ENCODE measurements at places on chromosomes 5 and 9.

GRCh38 chr5:33639474-33639873 is 198.7 kb downstream of the TARS1 start:
- DNase-seq, result no peak

DNA sequence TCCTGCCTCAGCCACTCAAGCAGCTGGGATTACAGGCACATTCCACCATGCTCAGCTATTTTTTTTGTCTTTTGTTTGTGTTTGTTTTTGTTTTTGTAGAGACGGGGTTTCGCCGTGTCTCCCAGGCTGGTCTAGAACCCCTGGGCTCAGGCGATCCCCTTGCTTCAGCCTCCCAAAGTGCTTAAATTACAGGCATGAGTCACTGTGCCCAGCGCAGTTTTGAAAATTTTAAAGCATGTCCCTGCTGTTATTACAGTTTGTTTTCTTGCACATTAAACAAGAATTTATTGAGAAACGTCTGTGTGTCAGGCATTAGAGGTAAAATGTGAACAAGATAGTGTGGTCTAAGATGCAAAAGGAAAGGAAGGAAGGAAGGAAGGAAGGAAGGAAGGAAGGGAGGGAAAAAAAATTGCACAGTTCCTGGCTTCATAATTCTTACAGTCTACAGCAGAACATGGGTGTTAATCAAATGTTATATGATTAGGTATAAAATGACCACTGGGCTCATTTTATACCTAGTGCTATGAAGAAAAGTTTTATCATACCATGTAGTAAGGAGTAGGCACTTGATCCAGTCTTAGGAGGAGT is 205.4 kb downstream of the SNX18 start:
- DNase-seq, result no peak

DNA sequence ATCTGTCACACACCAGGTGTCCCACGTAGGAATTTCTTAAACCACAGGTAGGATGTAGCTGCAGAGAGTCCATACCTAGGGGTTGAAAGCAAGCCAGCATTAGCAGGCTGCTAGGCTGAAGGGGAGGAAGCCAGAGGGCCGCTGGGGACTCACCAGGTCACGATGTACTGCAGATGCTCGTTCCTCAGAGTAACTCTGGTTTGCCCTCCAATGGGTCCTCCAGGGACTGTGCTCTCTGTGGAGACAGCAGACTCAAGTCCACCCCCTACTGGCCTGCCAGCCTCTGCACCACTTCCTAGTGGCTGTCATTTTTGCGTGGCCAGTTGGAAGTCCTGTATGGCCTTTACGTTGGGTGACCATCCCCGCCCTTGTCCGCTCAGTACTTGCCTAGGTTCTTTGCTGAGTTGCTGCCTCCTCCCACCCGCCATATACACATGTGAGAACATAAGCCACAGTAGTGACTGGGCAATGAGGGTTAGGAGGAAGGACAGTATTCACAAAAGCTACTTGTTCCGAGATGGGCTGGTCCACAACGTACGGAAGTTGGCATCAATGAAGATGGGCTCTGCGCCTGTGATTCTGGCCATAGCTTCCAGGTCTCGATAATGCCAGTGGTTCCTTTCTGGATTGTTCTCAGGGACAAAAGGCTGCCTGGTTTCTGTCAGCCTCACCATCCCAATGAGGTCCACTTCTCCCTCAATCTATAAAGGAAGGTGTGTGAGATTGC is 4.1 kb downstream of the RPL7A start:
- no peak for DNase-seq

- no peak for DNase-seq
These were observed 241.4 kb downstream of the PBX3 start for GRCh38 chr9:125988479-125989050.

DNA sequence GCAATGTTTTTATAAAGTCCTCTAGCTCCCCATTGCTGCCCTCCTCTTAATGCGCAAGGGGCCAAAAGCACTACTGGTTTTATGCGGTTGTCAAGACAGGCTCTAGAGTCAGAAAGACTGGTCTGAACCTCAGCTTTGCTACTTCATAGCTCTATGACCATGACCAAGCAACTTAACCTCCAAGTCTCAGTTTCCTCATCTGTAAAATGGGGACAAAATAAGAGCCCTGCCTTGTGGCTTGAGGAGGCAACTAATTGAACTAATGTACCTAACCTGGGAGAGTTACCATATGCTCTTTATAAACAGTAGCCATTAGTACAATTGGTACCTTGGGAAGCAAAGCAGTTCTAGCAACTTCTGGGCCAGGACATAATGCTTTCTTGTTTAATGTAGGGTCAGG is 36.5 kb downstream of the ANXA6 start:
- no peak for DNase-seq

GRCh38 chr5:114311968-114312367 is 49.9 kb upstream of the KCNN2 start:
- DNase-seq, result no peak

GRCh38 chr5:98415663-98416062 is 357.8 kb upstream of the RGMB start:
- no peak for DNase-seq

DNA sequence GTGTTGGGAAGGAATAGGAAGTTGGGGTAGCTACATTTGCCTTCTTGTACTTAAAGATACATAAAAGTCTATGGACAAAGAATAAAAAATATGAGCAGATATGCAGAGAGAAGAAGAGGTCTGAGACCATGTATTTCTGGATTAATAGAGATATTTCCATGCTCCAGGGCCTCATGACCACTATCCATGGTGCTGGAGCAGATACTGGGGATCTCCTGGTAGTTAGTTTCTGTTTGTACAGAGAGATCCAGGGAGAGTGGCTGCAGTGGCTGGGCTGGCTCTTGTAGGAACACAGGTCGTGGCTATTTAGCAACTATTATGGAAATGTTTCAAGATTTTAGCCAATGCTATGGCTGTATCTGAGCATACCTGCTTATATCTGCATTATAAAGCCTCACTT is 184.2 kb upstream of the TMEM161B start:
- no peak for DNase-seq

GRCh38 chr9:36827593-36827992 is 206.5 kb downstream of the PAX5 start:
- no peak for DNase-seq

GRCh38 chr5:144468571-144468970 is 297.9 kb downstream of the KCTD16 start:
- no peak for DNase-seq

DNA sequence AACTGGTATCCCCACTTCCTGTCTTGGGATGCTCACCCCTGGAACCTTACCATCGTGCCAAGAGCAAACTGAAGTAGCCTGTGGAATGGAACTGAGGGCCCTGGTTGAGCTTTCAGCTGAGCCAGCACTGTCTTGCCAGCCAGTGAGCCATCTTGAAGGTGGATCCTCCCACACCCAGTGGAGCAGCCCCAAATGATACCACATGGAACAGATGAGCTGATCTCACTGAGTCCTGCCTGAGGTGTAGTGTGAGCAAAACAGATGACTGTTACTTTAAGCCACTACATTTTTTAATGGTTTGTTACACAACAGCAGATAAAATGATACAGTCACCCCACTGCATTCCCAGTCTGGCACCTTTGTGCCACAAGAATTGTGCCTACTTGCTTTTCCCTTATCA is 2.2 kb upstream of the PCYOX1L start:
- no peak for DNase-seq

- DNase-seq, result no peak
These were observed 221.0 kb upstream of the KLF4 start for GRCh38 chr9:107710546-107710945.

GRCh38 chr5:72949481-72949880 is 6.4 kb upstream of the FCHO2 start:
- DNase-seq, result no peak

GRCh38 chr5:169694091-169694625 is 57.1 kb downstream of the DOCK2 start:
- no peak for DNase-seq

- DNase-seq, result peak; percentile 8
These were observed at the start of gene C5orf58 for GRCh38 chr5:170232786-170233185. Gene C5orf58 (plus strand): TSS chr5:170232985. CDS start chr5:170234977, 1,992 bp downstream.

DNA sequence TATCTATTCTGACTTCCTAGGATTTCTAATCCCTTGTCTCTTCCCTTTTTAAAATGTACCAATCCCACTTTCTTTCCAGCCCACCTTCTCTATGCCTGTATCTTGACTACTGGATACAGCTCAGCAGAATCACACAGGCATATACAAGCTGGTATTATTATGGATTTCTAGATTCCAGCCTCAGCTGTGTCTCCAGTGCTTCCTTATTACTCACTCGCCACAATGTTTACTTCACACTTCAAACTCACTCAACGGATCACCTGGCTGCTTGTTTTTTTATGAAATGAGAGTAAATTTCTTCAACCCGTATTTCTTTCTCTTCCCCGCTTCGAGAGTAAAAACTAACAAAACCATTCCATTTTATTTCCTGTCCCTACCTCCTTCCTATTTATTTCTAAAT is 38.8 kb downstream of the CWC27 start:
- DNase-seq, result no peak

DNA sequence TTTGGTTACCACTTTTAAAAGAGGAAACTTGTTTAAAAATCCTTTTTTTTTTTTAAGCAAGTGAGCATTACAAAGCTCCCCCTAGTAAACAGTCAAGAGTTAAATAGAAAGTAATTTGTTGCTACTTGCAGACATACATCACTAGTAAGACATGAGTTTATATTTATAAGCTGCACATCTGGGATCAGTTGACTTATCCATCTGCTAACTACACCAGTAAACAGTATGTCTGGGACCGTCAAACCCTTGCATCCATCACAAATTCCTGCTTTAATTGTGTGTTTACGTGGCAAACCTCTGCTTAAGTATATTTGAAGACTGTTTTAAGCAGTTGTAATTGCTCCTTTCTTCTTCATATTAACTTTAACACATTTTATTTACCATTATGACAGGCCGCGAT is 146.8 kb downstream of the EBF1 start:
- DNase-seq, result no peak

- no peak for DNase-seq
These were observed 45.5 kb downstream of the ECPAS start for GRCh38 chr9:111438541-111439235.

- no peak for DNase-seq
These were observed 31.8 kb upstream of the FGF1 start for GRCh38 chr5:142717582-142718215.

DNA sequence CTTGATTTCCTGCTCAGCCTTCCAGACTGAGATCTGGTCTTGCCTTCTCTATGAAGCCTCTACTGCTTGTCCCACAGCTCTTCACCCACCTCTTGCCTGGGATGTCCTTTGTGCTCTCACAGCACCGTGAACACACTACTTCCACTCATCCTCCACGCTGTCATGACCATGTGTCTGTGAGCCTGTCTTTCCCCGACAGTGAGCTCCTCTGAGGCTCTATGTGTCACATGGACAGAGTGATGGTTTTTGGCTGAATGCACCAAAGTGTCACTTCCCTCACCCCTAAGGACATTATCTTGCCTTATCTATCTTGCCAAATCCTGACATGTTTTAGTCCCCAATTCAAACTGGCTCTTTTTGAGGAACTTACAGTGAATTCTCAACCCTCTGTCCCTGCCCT is 11.3 kb downstream of the PHYKPL start:
- no peak for DNase-seq

GRCh38 chr5:167870055-167870454 is 421.4 kb upstream of the WWC1 start:
- no peak for DNase-seq

DNA sequence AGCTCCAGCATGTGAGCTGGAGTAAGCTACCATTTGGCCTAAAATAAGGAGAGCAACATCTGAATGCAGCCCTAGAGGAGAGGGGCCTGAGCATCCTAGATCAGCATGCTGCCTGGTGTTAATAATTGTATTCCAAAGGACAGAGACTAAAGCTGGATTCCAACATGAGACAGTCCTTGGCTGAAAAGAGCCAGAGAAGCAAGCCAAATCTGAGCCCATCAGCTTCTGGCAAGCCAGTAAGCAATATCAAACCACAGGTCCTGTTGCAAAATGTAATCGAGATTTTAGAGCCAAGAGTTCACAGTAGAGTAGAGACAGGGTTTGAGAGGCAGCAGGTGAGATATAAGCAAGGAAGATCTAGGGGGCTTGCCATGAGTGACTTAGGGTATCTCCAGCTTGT is 42.3 kb upstream of the DMAC1 start:
- no peak for DNase-seq

- no peak for DNase-seq
These were observed 25.2 kb upstream of the CEMIP2 start for GRCh38 chr9:71793386-71794105.

- DNase-seq, result no peak
These were observed 21.6 kb upstream of the CSF1R start for GRCh38 chr5:150107909-150108447.

DNA sequence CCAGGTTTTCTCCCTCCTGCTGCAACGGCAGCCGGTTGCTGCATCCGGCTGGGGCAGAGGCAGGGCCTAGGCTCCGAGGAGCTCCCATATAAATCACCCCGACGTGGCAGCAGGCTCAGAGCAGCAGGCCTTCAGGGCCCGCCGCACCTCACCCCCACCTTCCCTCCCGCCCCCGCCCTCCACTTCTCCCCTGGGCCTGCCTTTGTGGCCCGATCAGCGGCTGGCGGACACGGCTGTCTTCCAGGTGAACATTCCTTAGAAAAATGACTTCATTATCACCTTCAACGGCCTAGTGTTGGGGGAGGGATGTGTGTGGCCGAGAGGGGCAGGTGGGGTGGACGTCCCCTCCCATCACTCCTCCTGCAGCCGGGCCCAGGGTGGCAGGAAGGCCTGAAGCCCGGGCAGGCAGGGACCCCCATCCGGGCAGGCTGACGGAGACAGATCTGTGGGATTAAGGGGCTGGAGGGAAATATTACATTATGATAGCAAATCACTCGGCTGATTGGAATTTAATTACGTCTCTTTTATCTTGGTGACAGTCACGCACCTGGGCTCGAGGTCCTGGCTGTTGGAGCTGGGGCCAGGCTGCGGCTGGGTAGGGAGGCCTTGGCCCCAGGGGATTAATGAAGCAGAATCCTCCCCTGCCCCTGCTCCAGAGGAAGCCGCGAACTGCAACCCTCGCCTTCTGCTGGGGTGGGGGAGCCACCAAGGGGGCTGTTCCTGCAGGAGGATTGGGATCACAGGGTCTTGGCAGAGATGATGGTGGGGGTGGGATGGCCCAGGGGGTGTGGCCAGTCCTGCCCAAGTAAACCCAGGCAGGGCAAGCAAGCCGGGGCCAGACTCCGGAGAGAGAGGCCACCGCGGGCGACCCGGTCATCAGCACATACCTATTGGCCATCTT is 38.4 kb upstream of the RXRA start:
- DNase-seq, result no peak

DNA sequence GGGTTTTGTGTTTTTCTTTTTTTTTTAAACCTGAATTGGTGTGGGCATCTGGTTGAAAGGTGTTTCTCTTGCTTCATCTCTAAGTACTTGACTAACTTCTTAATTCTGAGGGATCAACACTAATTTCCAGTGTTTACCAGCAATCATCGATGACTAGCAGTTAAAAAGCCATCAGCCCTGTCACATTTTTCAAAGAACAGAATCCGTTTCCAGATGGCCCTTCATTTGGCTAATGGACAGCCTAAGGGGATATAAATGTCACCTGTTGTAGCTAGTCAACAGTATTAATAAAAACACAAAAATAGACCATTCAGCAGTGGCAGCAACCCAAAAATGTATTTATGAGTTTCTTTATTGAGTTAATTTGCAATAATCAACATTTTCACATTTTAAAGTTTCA is 1076.5 kb downstream of the MAT2B start:
- no peak for DNase-seq

Measured in activated gamma-delta T cell (primary cell).